ENCODE measurements at places on chromosomes 6 and 20.

DNA sequence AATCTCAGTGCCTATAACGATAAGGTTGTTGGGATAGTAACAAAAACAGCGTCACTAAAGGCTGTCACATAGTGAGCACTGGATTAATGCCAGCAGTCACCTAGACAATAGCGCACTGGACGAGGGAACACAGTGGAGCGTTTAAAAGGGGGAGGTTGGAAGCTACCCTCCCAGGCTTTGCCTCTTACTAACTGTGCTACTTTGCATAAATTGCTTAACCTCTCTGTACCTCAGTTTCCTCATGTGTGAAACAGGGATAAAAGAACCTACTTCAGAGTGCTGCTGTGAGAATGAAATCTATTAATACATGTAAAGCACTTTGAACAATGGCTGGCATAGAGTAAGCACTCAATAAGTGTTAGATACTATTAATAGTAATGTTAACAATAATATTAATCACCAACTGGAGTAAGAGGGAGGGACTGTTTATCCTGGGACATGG lies 10.5 kb downstream of the BCL2L1 start:
- no peak for DNase-seq

DNA sequence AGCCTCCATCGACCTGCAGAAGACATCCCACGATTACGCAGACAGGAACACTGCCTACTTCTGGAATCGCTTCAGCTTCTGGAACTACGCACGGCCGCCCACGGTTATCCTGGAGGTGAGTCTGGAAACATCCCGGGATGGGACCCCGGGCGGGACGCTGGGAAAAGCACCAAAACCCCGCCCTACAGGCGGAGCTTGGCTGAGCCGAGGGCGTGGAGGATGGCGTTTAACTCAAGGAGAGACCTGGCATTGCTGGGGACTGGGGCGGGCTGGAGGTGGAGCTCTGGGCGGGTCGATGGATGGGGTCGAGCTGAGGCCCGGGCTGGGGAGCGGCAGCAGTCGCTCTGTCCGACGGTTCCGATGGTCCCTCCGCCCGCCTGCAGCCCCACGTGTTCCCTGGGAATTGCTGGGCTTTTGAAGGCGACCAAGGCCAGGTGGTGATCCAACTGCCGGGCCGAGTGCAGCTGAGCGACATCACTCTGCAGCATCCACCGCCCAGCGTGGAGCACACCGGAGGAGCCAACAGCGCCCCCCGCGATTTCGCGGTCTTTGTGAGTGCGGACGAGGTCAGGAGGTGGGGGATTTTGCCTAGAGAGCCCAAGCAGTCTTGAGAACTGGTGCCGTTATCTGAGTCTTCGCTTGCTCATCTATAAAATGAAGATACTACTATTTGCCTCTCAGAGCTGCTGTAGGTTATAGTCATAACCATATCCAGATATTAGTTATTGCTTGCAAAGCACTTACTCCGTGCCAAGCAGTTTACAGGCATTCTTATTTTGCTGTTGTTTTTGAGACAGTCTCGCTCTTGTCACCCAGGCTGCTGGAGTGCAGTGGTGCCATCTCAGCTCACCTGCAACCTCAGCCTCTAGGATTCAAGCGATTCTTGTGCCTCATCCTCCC lies 3.8 kb downstream of the SPAG4 start:
- peak; percentile 99 for DNase-seq

- DNase-seq, result no peak
These were observed 28.7 kb upstream of the MAS1 start for GRCh38 chr6:159862103-159862502.

- DNase-seq, result peak; percentile 26
These were observed 658 bp downstream of the RIN2 start for GRCh38 chr20:19758501-19759331.

DNA sequence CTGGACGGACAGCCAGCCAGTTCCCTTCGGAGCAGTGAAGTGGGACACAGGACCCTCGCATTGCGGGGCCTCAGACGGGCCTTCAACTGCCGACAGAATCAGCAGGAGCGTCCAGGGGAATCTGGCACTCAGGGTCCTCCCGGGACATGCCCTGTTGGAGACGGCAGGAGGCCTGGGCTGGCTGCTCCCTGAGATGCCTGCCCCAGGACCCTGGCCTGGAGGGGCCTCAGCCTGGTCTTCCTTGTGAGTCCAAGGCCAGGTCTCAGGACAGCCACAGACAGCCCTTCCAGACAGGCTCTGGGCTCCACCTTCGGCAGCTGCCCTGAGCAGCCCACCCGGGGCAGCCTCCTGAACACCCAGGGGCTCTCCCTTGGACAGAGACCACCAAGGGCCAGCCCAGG lies 14.6 kb upstream of the HELZ2 start:
- no peak for DNase-seq

- DNase-seq, result no peak
These were observed 94.0 kb upstream of the RALGAPA2 start for GRCh38 chr20:20806121-20807095.

DNA sequence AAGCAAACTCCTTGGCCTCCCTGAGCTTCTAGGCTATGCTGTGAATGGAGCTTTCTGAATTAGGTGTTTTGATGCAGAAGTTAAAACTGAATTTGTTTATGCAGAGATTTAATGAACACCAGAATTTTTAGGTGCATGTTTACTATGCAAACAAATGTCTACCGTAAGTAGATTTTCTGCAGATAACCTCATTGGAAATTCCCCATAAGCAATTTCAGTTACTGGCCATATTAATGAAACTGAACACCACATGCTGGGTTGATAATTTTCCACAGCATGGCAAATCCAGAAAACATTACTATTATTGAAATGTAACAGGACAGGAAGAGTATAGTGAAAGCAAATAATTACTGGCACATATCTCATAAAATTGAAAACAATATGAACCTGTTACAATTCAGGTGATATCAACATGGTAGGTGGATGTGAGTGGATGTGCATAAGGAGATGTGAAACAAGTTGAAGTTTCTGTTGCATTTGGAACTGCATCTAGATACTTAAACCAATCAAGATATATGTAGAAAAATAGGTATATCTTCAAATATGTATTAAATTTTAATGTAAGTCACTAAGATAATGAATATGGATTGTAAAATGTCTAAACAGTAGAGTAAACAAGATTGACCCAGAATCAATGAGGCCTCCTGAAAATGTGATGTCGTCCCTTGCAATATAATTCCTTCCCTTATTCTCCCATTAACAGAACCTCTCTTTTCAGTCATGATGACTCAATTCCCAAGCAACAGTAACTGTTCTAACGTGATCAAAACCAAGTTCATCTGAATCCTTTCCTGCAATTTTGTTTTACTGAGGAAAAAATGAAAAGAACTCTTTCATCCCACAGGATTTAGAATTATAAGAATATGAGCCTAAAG lies 11.0 kb downstream of the PTCHD4 start:
- DNase-seq, result no peak

- DNase-seq, result no peak
These were observed 790.9 kb downstream of the TFAP2A start for GRCh38 chr6:9623985-9624384.

DNA sequence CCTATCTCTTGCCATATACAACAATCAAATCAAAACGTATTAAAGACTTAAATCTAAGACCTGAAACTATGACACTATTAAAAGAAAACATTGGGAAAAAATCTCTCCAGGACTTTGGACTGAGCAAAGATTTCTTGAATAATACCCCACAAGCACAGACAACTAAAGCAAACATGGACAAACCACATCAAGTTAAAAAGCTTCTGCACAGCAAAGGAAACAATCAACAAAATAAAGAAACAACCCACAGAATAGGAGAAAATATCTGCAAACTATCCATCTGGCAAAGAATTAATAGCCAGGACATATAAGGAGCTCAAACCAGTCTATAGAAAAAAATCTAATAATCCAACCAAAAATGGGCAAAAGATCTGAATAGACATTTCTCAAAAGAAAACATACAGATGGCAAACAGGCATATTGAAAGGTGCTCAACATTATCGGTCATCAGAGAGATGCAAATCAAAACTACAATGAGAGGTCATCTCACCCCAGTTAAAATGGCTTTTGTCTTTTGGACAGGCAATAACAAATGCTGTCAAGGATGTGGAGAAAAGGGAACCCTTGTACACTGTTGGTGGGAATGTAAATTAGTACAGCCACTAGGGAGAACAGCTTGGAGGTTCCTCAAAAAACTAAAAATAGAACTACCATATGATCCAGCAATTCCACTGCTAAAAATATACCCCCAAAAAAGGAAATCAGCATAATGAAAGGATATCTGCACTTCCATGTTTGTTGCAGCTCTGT lies 76.2 kb downstream of the SNX5 start:
- no peak for DNase-seq

- DNase-seq, result no peak
These were observed 50.8 kb downstream of the EYA2 start for GRCh38 chr20:46945465-46945864.

GRCh38 chr6:111171577-111172400 lies 84.5 kb downstream of the SLC16A10 start:
- no peak for DNase-seq

DNA sequence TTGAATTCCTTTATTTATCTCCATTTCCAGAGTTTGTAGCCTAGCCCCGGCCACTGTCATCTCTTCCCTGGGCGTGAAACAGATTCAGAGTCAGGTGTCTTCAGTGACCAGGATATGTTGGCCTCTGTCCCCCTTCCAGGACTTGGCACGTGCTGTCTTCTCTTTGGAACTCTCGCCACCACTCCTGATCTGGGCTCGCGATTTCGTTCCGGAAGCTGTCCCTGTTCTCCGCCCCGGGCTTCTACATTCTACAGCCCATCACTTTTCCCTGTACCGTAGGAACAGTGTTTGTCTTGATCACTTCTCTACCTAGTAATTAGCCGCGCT lies 739 bp downstream of the GSS start:
- DNase-seq, result peak; percentile 88

DNA sequence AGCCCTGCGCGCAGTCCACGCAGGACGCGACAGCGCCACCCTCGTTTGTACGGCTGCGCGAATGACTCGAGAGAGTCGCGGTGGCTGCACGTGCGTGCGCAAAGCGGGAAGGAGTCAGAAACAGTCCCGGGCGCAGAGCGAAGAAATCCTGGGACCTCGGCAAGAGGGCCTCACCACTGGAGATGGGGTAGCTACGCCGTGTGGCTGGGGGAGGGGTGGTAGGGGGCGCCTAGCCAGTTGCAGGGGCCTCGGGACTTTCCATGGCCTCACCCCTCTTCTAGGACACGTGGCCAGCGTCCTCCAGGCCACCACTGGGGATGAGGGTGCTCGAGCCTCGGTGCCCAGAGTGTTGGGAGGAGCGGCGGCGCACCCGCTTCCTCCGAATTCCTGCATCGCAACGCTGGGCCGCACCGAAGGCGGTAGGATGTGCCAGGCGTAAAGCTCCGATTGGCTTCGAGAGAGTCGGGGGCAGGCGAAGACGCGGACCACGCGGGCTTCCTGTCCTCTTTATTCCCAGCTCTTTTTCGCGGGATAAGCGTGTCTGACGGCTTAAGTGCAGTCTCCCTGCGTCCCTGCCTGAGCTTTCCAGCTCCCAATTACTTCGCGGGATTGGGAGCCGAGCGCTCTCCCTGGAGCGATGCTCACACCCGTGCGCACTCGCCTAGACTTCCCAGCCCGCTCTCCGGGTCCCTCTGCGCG lies 38.7 kb downstream of the NCR2 start:
- DNase-seq, result no peak

DNA sequence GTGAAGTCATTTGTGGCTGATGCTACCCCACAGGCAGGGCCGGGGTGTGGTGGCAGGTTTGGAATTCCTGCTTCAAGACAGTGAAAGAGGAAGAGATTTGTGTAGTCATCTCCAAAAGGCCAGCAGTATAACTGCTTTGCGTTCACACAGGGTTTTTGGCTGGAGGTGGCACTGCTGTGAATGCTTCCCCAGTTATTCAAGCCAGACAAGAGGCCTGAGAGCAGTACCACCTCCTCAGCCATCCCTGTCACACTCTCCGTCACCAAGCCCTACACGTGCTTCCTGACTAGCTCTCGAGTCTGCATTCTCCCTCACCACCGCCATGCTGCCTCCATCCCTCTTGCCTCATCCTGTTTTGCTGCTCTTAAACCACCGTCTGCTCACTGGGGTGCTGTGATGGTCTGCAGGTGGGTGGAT lies 23.9 kb downstream of the ARMC2 start:
- no peak for DNase-seq

DNA sequence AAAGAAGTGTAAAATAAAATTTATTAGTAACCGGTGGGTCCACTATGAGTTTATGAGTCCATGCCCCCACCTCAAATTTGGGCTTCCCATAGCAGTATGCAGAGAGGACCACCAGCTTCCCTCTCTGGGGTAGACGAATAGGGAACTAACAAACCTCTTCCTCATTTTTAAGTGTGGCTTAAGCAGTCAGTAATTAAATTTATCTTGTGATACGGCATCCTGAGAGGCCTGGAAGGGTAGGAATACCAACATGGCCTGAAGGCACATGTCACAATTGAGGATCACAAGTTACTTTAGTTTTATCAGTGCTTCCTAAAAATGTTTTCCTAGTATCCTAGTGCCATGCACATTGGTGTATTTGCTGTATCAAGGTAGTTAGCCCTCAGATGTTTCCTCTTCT lies 239.9 kb downstream of the HIVEP2 start:
- no peak for DNase-seq

- no peak for DNase-seq
These were observed 115.6 kb upstream of the FERMT1 start for GRCh38 chr20:6238421-6238820.

- no peak for DNase-seq
These were observed 35.7 kb downstream of the KCNQ5 start for GRCh38 chr6:72657407-72658197.

DNA sequence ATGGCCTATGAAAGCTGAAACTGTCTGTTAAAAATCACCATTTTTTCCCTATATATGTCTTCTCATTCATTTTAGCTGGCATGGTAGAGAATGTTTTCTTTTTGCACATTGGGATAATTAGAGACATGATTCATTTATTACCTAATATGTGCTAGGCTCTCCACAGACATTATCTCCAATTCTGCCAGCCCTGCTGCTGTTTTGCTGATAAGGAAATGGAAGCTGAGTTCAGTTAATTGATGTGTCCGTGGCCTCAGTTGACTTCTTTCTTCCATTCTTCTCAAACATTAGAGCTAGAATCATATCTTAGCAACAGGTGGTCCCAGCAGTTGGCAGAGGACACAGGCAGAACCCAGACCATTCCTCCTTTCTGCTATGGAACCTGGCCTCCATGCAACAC lies 644.1 kb upstream of the CITED2 start:
- no peak for DNase-seq

GRCh38 chr20:51634877-51635276 lies 92.4 kb upstream of the NFATC2 start:
- DNase-seq, result no peak

- no peak for DNase-seq
These were observed 116.3 kb upstream of the FKBP1C start for GRCh38 chr6:63094947-63095346.

- peak; percentile 70 for DNase-seq
These were observed 210.8 kb downstream of the ARHGAP18 start for GRCh38 chr6:129498950-129499842.

DNA sequence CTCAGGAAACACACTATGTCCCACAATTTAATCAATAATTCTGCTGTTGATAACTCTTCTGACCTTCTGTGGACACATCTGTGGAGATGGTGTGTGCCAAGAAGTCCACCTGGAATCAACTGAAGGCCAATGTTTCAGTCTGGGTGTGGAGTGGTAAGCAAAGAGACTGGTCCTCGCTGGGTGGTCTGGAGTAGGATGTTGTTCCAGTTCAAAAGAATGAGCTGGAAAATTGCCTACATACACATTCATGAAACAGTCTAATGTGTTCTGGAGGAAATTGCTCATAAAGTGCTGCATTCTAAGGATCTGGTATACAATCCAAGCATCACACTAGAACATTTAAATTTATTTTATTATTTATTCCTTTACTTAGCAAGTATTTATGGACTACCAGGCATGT lies 33.9 kb upstream of the TBX18 start:
- no peak for DNase-seq

All from SW 1271 (cell line).